Activated naive CD4-positive, alpha-beta T cell treated with anti-CD3 and anti-CD28 coated beads, Interleukin-2, amount 10 ng/mL, durations not matched to agents 7 days and 5 days (primary cell): ENCODE measurements at places on chromosomes 1 and 21.
A peak's percentile ranks its signal among the peaks of the same experiment; 100 is the strongest.

DNA sequence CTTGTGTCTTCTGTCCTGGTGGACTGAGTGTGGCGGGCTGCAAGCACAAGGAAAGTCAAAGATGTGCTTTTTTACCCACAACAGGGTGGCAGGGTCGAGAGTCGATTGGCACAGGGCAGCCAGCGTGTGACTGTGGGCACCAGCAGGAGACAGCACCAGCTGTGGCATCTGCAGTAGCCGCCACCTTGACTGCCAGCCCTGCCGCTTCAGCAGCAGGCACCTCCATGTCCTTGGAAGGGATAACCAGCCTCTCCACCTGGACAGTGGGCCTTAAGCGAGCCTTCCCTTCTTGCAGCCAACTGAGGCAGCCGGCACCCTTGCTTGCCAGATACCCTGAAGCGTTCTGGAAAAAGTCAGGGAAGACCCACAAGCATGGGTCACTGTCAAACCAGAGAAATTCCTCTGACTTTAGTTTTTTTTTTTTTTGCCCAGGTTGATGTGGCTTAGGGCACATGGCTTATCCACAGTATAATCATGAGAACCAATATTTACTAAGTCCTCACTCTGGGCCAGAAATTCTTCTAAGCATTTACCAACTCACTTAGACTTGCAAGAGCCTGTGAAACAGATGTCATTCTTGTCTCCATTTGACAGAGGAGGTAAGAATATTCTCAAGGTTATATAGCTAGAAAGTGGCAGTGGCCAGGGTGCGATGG lies 30.1 kb upstream of the PTGFRN start:
- no peak for DNase-seq

DNA sequence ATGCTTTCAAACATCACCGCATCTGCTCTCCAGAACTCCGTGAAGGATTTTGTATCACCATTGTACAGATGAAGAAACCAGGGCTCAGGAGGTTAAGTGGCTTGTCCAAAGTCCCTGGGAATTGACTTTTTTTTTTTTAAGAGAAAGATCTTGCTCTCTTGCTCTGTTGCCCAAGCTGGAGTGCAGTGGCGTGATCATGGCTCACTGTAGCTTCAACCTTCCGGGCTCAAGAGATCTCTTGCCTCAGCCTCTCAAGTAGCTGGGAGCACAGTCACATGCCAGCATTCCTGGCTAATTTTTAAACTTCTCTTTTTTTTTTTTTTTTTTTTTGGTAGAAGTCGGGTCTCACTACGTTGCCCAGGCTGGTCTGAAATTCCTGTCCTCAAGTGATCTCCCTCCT lies 6.9 kb upstream of the TAS1R2 start:
- DNase-seq = no peak

- no peak for DNase-seq
Observed at GRCh38 chr21:42544544-42544943, 30.9 kb downstream of the SLC37A1 start.

GRCh38 chr21:41846536-41846935 lies 32.6 kb downstream of the PRDM15 start:
- no peak for DNase-seq

DNA sequence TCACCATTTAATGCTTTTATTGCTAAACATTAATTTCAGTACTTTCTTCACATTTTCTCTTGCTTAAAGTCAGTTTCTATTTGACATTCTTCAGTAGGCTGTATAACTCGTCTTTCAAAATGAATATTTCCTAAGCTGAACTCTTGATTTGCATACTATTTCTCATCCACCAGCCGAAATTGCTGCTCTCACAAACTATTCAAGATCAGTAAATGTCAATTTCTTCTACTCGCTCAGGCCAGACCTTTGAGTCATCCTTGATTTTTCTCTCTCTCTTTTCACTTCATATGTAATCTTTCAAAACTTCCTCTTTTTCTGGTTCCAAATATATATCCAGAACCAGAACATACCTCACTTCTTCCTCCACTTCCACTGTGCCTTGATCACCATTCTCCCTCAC lies 990.0 kb downstream of the KCNT2 start:
- no peak for DNase-seq

DNA sequence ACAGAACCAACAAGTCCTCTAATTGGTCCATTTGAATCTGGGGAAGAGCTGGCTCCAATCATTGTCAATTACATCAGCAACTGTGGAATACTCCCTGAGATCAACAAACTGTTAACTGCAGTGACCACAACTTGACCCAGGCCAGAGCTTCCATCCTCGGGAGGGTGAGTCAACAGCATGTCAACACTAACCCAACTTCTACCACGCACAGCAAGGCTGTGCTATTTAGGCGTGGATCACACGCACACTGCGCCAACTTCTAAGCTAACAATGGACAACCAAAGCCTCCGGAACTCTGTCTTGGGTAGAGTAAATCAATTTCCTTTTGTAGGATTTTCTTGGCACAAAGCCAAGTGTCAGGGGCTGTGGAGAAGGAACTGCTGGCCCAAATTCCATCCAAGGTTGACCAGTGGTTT lies 30.4 kb downstream of the APP start:
- DNase-seq = no peak

DNA sequence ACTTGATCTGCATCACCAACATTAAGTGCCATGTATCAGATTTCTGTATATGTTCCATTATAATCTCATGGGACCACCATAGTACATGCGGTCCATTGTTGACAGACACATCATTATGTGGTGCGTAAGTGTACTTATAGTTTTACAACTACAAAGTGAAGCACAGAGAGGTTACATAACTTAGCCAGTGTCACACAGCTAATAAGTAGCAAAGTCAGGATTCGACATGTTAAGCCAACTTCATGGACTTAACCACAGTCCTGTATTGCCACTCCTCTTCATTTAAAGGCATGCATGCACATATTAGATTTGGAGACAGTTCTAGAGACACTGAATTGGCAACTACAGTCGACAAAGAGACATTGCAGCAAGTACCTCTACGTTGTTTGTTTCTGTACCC lies 120.5 kb downstream of the ATF6 start:
- no peak for DNase-seq

- DNase-seq = no peak
Observed at GRCh38 chr1:99936071-99936470, 33.7 kb upstream of the SLC35A3 start.

DNA sequence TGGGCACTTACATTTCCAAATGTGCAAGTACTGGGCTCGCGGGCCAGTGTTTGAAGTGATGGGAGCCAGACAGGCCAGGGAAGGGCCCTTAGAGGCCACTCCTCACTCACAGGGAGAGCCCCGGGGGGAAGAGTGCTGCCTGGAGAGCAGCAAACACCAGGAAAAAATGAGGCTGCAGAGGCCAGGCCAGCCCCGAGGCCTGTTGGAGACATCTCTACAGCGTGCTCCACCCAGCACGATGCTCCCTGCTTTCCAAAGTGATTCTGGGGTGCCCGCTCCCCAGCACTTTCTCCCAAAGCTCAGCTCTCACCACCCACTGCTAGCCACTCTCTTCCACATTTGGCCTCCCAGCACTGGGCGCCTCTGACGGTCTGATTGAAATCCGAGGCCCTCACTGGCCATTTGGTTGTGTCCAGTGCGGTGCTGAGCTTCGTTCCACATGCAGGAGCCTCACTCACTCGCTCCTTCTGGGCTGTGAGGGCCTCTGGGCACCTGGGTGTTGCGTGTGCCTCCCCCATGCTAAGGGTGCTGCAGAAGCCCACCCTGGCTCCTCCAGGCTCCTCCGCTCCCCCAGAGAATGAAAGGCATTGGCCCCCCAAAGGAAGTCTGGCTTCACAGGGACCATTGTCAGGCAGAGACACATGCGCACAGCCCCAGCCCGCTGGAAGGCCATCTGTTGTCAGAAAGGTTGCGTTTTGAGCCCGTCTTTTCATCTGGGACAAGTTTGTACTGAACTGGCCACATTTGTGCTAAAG lies 385.4 kb upstream of the VAMP3 start:
- DNase-seq = no peak

DNA sequence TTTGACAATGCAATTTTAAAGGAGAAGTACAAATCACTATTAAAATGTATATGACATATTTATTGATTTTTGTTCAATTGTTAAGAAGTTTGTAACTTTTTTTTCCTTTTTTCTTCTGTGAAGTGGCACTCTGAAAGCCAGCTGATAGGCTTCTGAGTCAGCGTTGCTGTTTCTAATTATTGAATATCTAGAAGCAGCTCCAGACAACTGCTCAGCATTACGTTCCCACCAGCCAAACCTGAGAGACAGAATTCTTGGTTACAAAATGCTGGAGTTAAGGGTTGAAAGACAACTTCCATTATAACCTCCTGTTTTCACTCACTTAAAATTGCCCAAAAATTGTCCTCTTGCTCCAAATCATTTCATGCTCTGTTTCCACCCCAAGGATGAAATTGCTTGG lies 31.4 kb upstream of the LMX1A start:
- DNase-seq = no peak

DNA sequence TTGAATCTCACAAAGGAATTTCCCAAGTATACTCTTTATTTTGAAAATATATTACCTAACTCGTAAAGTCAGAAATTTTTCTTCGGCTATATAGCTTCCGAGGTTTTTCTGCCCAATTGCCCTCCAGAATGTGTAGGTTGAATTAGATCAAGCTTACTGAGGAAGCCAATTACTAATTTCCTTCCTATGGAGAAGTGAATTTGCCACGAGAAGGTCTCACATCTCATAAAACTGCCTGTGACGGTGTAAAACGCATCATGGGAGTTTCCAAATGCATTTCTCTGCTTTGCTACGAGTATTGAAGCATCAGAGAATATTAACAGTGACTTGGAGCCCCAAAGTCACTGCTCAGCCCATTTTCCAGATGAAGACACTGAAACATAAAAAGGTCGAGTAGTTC lies 262.3 kb downstream of the PTBP2 start:
- DNase-seq = no peak

DNA sequence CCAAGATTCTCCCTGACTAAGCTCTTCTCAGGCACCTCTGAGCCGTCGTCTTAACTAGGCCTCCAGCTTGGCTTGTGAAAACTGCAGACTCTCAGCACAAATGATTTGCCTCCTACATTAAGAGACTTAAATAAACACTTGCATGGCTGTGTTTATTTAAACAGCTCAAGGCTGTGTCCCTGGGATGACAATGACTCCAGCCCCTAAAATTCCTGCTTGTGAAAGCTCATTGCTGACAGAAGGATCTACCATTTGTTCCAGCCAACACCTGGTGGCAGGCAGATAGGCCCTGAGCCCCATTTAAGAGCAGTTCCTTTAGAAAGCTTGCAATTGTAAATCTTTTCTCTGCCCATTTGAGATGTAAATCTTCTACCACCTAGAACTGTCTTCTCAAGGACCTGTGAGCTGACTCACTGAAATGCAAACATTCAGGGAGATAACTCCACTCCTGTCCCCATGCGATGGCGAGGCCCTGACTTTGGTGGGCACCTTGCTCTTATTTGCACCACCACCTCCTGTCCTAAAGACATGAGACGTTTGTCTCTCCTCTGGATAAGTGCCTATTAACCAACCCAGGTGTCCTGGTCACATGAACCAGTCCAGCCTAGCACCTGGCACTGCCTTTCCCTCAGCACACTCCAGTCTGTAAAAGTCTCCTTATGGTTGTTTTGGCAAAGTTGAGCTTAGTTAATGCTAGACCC lies 15.1 kb upstream of the PCP4 start:
- DNase-seq = no peak

GRCh38 chr1:176897350-176898236 lies 266.9 kb downstream of the ASTN1 start:
- peak; percentile 48 for DNase-seq

- no peak for DNase-seq
Observed at GRCh38 chr1:99619583-99619982, 26.3 kb upstream of the PALMD start.

- DNase-seq = no peak
Observed at GRCh38 chr1:119947468-119947867, 51.2 kb upstream of the ADAM30 start.

GRCh38 chr21:16194788-16195537 lies 465.2 kb downstream of the USP25 start:
- no peak for DNase-seq

- DNase-seq = no peak
Observed at GRCh38 chr1:38433084-38433722, 386.6 kb upstream of the POU3F1 start.

GRCh38 chr1:9451081-9451480 lies 88.2 kb upstream of the SLC25A33 start:
- no peak for DNase-seq

DNA sequence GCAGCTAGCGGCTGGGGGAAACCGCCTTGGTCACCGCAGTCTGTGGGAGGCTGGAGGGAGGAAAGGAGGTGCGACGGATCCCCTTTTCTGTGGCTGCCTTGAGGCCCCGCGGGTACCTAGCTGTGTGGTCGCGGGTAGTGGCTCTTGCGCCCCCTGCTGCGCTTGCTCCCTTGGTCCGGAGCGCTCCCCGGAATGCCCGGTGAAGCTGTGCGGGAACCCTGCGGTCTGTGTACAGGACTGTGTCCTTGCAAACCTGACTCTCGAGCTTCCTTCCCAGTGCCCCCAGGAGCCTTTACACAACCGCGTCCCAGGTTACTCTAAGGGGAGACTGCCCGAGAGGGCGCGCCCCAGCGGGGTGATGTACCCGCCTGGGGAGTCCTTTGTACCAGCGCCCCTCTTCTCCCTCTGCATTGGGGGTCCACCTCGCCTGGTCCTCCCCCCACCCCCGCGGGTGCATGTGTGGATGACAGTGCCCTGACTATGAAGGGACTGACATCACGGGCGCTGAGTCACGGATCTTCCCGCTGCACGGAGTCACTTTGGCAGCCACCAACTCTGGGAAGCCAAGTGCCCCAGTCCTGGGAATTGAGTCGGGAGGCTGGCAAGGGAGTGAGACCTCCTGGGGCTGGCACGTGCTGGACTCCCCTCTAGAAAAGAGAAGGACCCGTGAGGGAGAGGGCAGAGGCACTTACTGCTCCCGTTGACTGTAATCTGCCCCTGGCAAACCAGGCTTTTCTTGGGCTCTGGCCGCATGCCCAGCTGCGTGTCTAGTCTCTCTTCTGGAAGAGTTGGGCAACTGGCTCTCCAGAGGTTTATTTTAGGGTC lies 816 bp downstream of the IL6R start:
- peak; percentile 59 for DNase-seq

- DNase-seq = no peak
Observed at GRCh38 chr1:35201631-35202030, 8.7 kb upstream of the SFPQ start.

- DNase-seq = no peak
Observed at GRCh38 chr1:226625832-226626576, 77.4 kb downstream of the STUM start.

DNA sequence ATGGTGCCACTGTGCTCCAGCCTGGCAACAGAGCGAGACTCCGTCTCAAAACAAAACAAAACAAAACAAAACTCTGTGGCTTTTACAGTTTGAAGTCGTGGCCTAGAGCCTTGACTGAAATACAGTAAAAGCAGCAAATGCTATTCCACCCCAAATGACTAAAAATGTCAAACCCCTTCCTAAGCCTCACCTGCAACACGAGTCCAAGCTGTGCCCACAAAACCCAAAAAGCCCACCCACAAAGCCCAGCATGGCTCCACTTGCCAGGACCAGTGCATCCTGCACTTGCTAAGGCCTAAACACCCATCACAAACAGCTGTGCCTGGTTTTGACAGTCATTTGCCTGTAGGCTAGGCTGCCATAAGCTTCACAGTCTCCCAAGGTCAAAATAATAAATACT lies 21.3 kb downstream of the VAV3 start:
- DNase-seq = no peak

- DNase-seq = peak; percentile 7
Observed at GRCh38 chr1:22922640-22923039, 50.0 kb downstream of the LACTBL1 start.
